Right ventricle myocardium inferior (tissue), 1 donor: ENCODE measurements at places on chromosomes 7 and 10. TPM values are rescaled to one million over a fixed set of nuclear protein-coding genes. Genes with fewer than 3 reads are reported as not detected.

ICA1 gene
- 44.3 TPM for total RNA-seq

CCL24 gene
- not detected for total RNA-seq

LRIT1 gene
- not detected for total RNA-seq

COL13A1 gene
- 1.0 TPM for total RNA-seq

ASAH2 gene
- 2.0 TPM for total RNA-seq

RARRES2 gene
- 32.6 TPM for total RNA-seq

ZNF488 gene
- not detected for total RNA-seq

LDB3 gene
- 1,478 TPM for total RNA-seq

FAM200A gene
- 6.8 TPM for total RNA-seq

EPC1 gene
- total RNA-seq = 18.0 TPM

DNA sequence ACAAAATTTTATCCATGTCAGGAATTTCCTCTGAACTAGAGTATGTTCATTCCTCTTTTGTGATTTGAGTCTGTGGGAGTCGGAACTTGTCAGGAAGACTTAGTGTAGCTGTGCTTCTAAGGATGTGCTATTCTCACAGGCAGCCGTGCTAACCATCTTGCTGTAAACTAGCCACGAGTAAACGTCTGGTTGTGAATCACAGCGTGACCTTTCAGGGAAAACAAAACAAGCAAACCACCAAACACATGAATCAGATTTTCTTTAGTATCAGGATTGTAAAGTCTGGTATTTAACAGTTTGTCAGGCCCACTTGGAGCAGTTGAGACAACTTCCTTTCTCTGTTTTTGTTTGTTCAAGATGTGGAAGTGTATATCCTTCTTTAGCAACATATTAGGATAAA lies 32.0 kb downstream of the AUTS2 start:
- DNase-seq = no peak

DNA sequence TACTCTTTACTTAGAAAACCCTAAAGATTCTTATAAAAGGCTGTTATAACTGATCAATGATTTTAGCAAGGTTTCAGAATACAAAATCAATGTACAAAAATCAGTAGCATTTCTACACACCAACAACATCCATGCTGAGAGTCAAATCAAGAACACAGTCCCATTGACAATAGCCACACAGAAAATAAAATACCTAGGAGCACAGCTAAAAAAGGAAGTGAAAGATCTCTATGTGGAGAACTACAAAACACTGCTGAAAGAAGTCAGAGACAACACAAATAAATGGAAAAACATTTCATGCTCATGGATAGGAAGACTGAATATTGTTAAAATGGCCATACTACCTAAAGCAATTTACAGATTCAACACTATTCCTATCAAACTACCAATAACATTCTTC lies 427.0 kb downstream of the KCNMA1 start:
- DNase-seq = no peak

GRCh38 chr10:123398180-123398591 lies 244.0 kb downstream of the BUB3 start:
- DNase-seq = no peak

GRCh38 chr10:106387063-106387462 lies 777.4 kb downstream of the SORCS1 start:
- no peak for DNase-seq

GRCh38 chr7:121045090-121045489 lies 56.6 kb downstream of the CPED1 start:
- no peak for DNase-seq

GRCh38 chr10:122072491-122072890 lies 83.5 kb downstream of the TACC2 start:
- no peak for DNase-seq

DNA sequence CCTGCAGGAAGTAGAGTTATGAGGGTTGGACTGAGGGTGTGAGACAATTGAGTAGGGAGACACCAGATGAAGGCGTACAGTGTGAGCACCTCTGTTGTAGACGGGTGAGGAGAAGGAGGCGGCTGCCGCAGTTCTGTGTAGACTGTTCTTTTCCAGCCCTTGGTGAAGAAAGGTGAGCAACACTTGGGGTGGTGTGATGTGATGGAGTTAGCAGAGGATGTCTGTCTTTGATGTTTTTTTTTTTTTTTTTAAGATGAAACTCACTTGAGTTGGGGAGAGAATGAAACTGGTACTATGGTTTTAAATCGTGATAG lies 42.8 kb upstream of the RNF216 start:
- DNase-seq = no peak

DNA sequence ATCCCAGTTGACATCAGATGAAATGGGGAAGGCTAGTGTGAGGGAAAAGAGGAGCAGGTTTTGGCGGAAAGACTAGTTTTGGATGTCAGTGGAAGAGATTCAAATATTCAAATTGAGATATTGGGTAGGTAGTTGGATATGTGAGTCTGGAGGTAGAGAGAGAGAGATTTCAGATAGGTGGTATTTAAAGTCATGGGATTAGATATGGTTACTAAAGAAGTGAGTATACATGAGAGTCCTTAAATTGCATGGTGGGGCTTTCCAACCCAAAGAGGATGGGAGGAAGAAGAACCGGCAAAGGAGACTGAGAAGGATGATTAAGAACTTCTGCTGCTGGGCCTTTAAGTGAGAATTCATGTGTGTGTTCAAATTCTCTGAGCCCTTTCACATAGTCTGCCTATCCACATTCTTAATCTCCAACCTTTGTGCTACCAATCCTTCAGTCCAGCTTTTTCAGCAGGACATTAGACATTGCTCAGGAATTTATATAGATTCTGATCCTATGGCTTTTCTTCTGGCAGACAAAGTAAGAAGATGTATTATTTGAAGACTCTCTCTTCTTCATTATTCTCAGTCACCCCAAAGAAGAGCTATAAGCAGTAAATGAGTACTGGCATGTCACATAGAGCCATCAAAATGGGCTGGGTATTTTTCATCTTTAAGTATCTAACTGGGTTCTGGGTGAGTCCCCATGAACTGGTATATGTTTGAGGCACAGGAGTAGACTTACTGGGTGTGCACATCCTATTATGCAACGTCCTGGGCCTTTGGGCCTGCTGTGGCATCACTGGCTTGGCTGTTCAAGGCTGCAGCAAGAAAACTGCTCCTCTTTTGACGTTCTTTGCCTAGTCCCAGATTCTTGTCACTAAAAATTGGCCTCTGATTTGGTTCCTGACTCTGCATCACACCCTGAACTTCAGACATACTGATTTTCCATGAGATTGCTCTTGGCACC lies 33.6 kb downstream of the ST7 start:
- DNase-seq = no peak

- DNase-seq = no peak
These were observed 232.8 kb downstream of the PTPRN2 start for GRCh38 chr7:158354861-158355260.

- no peak for DNase-seq
These were observed 107.9 kb upstream of the FAM180A start for GRCh38 chr7:135856356-135857144.

DNA sequence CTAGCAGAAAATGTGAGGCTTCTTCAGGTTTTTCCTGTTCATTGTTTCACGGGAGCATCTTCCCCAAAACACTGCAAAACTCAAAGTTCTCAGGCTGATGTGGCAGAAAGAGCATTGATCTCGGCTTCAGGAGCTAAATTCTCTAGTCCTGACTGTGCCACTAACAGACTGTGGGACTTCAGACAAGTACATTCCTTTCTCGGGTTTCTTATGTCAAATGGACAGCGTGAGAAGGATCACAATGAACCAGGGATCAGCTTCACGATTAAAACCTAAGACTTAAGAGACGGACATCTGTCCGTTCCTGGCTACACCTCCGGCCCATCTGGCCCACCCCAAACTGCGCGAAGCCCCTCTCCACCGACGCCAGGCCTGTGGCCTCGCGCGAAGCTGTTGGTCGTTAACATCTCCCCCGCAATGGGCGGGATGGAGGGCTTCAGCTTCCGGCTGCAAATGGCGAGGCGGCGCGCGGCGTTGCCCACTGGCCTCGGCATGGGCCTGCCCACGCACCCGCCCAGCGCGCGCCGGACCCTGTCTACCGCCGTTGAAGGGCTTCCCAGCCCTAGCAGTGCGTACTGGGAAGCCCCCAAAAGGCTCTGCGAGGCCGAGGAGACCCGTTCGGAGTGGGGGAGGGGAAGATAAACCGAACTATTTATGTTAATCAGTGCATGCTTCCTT lies 549 bp upstream of the DDX50 start:
- peak; percentile 90 for DNase-seq

DNA sequence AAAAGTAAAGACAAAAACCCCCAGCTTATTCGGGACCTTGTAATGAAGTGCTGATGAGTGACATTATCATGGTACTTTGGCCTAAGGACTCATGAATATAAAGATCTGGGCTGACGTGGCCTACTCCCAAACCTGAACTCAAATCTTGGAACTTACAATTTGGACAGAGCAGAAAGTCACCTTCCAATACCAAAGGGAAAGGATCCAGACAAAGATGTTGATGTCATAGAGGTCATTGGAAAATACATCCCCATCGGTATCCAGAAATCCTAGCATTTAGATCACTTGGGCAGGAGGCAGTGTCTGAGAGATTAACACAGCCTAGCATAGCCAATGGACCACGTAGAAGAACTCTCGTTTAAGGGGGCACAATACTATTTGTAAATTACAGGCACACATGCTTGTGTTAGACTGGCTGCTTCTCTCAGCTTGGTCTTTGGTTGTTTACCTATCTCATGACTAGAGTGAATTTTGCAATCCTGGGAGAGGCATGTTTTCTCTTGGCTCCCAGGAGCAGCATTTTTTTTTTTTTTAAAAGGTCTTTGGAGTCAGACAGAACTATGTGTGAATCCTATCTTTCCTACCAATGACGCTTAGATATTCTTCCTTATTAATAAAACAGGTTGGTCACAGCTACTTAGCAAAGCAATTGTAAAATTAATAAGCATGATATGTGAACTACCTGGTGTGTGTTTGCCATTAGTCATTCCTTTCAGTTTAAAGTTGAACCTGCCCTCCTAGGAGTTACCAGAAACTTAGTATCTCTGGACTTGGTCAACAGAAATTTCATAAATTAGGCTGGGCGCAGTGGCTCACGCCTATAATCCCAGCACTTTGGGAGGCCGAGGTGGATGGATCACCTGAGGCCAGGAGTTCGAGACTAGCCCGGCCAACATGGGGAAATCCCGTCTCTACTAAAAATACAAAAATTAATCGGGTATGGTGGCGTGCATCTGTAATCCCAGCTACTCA lies 27.8 kb upstream of the MRPS33 start:
- DNase-seq = no peak

GRCh38 chr10:30171601-30172000 lies 112.2 kb upstream of the JCAD start:
- no peak for DNase-seq

- no peak for DNase-seq
These were observed 16.3 kb downstream of the VOPP1 start for GRCh38 chr7:55556031-55556430.

DNA sequence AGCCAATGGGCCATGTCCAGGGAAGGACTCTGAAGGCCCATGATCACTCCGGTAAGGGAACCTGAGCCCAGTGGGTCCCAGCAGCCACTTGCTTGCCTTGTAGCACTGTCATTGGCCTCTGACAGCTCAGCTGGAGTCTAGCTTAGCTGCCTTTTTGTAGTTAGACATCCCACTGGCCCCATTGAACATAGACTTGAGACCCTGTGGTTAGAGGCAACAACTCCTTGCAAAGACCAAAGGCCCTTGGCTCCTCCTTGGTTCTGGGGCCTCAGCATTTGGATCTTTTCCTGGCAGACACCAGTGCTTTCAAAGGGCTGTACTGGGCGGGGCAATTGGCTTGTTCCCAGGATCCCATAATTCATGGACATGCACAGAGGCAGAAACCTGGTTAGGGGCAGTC lies 321.2 kb downstream of the CXCL12 start:
- DNase-seq = no peak

DNA sequence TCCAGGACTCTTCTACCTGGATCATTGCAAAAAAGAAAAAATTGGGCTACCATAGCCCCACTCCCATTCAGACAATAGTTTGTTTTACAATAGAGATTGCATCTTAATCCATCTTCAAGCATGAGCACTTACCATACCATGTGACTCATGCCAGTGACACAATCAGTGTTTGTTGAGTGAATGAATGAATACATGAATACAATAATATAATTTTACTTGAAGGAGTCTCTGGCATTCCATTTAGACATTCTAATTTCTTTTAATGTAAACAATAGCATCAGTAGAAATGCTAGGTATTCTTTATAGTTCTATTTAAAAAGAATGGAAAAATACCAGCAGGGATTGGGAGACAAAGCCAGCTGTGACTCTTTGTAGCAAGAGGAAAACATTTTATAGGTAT lies 141.6 kb upstream of the AKR1E2 start:
- no peak for DNase-seq

- DNase-seq = no peak
These were observed 473.0 kb downstream of the RPS24 start for GRCh38 chr10:78506614-78507013.

GRCh38 chr10:98257961-98258360 lies 10.0 kb downstream of the LOXL4 start:
- no peak for DNase-seq

DNA sequence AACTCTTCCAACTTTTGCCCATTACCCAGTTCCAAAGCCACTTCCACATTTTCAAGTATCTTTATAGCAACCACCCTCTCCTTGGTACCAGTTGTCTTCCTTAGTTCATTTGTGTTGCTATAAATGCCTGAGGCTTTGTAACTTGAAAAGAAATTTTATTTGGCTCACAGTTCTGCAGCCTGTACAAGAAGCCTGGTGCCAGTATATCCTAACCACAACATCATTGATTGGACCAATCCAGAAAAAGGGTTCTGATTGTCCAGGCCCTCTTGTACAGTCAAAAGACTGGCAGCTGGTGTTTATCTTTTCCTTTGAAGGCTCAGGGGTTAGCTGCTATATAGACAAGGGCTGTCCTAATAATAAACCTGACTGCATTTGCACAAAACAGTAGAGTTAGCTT lies 21.1 kb upstream of the ABCC2 start:
- no peak for DNase-seq

GRCh38 chr7:148706368-148706767 lies 7.7 kb downstream of the CUL1 start:
- DNase-seq = no peak

DNA sequence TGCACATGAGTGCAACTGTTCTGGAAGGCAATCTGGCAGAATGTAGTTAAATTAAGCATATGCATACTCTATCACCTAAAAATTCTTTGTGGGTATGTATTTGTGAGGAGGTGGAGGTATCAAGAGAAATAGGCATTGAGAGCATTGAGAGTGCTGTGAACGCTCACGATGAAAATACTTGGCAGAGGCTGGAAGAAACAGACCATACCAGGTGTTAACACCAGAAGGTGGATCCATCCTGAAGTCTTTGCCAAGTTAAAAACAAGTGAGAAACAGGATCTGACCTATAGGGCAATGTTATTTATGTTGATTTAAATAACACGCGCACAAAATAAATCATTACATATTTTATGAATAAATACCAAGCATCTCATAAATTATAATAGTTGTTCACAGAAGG lies 311.6 kb downstream of the PCLO start:
- DNase-seq = no peak
